Gastroesophageal sphincter (tissue), 4 donors: ENCODE measurements at places on chromosomes 11 and 22.

- peak; percentile 85 for ATAC-seq
Measured at GRCh38 chr11:8018484-8019313, 31.6 kb downstream of the EIF3F start.

DNA sequence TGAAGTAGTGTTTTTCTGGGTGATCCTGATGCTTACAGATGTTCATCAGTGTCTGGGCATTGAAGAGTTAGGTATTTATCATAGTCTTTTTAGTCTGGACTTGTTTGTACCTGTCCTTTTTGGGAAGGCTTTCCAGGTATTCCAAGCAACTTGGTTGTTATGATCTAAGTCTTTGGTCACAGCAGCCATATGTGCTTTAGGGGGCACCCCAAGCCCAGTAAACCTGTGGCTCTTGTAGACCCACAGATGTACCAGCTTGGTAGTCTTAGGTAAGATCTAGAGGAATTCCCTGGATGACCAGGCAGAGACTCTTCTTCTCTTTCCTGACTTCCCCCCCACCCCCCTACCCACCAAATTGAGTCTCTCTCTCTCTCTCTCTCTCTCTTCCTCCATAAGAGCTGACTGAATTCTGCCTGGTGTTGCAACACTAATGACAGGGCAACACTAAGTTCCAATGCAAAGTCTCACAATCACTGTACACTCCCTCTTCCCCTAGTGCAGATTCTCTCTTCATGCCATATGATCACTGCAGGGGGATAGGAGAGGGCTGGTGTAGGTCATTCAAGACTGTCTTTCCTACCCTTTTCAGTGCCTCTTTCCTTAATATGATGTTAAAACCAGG is 24.5 kb upstream of the MMP8 start:
- no peak for ATAC-seq

DNA sequence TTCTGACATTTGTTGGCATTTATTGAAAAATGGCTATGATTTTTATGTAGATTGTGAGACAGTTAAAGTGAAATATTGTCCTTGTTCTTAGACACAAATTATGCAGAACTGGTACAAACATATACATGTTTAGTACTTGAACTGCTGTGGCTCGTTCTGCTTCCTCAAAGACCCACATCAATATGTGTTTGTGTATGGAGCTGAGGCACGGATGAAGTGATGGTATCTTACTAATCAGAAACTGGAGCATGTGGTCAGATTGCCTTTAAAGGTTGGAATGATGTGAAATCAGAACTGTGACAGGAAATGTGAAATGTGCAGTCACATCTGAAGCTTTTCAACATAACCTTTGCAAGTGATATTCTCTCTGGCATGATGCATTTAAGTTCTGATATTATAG is 130.4 kb downstream of the NAV2 start:
- no peak for ATAC-seq

- peak; percentile 32 for ATAC-seq
Measured at GRCh38 chr11:75341612-75342011, 9.8 kb downstream of the ARRB1 start.

- no peak for ATAC-seq
Measured at GRCh38 chr11:81787584-81788049, 946.0 kb downstream of the FAM181B start.

GRCh38 chr11:11089805-11090204 is 232.0 kb upstream of the ZBED5 start:
- ATAC-seq = no peak

DNA sequence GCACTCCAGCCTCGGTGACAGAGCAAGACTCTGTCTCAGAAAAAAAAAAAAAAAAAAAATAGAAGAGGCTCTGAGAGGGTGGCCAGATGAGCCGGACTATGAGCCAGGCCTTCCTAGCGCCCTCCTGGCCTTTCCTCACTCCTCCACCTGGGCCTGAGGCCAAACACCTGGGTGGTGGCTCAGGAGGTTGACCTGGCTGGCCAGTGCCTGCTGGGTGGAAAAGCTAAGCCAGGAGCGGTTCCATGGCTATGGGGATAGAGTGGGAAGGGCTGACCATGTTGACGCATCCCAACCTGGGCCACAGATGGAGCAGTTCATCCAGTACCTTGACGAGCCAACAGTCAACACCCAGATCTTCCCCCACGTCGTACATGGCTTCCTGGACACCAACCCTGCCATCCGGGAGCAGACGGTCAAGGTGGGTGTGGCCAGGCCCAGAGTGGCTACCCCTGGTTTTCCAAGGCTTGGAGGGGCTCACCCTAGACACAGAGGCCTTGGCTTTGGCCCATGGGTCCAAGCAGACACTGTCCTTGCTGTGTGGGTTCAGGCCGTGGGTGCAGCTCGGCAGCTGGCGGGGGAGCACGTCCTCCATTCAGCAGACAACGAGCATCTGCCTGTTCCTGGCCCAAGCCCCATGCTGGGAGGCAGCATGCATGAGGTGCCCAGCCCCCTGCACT is 7.6 kb downstream of the SCYL1 start:
- ATAC-seq = peak; percentile 60

DNA sequence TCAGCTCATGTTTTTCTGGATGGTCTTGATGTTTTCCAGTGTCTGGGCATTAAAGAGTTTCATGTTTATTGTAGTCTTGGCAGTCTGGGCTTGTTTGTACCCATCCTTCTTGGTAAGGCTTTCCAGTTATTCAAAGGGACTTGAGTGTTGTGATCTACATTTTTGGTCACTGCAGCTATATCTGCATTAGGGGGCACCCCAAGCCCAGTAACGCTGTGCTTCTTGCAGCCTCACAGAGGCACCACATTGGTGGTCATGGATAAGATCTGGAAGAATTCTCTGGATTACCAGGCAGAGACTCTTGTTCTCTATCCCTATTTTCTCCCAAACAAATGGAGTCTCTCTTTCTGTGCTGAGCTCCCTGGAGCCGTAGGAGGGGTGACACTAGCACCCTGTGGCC is 451.5 kb upstream of the FAT3 start:
- ATAC-seq = no peak

DNA sequence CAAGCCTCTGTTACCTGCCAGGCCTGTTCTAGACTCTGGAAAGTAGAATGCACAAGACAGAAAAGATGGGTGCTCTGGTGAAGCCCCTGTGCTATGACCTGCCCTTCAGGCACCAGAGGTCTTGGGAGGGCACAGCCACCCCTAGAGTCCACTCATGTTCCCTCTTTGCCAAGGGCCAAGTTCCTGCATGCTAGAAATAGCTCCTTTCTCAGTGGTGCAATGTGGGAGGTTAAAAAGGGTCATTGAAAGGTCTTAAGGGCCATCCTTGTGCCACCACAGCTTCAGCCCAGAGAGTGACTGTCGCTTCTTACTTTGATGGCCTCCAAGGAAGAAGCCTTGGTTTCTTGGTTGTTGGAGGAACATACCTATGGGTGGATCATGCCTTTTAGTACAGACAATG is 84.6 kb upstream of the PARVA start:
- no peak for ATAC-seq

DNA sequence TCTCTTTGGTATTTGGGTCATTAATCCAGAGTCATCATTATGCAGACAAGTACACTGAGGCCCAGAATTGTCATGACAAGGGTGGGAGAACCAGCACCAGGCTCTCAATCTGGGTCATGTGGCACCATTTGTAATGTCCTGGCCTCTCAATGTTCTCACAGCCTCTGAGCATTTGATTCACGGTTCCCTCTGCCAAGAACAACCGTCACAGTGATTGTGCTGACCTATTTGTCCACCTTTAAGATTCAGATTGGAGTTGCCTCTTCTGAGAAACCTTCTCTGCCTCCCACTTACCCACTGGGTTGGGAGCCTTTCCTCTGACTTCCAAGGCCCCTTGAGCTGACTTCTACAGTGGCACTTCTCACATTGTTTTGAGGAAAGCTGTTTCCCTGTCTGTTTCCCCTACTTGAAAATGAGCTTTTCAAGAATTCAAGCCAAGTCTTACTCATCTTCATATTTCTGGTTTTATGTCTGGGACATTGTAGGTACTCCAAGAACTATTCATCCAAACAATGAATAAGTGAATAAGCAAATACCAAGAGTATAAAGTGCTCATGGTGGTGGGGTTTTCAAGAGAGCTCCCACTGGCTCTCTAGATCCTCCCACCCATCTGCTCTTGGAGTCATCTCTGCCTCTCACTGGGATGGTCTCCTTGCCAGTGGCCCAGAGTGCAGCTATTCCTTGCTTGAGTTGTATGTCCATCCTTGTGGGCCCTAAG is 126.4 kb upstream of the E2F8 start:
- peak; percentile 76 for ATAC-seq

GRCh38 chr22:23837911-23838680 is 710 bp downstream of the DERL3 start:
- no peak for ATAC-seq

GRCh38 chr11:117601006-117601708 is 195.9 kb downstream of the DSCAML1 start:
- no peak for ATAC-seq

GRCh38 chr22:29030016-29030617 is 31.5 kb downstream of the C22orf31 start:
- no peak for ATAC-seq

DNA sequence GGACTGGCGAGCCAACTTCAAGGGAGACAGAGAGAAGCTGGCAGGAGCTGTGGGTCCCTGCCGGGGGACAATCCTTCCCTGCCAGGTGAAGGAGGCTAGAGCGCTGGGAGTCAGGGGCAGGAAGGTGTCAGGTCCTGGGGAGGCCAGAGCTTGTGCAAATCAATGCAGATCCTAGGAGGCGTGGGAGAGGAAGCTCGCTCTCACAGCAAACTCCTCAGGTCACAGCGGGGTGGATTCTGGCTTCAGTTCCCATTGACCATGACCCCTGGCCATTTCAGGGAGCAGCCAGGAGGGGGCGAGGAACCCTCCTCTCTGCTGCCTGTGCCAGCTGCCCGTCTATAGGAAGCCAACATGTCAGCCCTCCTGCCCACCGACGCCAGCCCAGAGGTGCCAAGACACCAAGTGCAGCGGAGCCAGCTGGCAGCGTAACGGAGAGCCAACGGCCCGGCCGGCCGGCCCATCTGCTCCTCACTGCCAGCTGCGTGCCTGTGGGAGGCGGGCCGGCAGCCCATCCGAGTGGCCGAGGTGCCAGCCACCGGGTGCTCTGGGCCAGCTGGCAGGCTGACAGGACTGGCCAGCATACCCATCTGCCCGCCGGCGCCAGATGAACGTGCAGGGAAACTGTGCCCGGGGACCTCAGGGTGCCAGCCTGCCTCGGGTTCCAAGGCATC is 374.8 kb downstream of the MIAT start:
- peak; percentile 31 for ATAC-seq

- no peak for ATAC-seq
Measured at GRCh38 chr11:103923451-103923931, 112.9 kb upstream of the DDI1 start.

DNA sequence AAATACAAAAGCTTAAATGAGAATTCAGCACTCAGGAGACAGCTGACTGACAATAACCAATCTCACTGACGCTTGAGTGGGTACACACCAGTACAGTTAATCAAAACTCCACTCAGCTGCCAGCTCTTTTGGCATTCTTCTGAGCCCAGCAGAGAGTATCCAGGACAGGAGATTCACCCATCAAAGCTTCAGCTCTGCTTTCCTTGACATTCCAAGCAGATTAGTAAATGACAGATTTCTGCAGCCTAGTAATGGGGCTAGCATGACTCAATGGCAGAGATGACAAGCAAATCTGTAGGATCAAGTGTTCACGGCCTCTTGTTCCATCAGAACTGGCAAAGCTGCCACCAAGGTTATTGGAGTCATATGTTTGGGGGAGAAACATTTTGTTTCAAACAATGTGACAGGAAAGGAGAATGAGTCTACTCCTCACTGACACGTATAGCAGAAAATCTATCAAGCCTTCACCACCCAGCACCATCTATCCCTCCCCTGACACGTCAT is 420.0 kb downstream of the DYNC2H1 start:
- no peak for ATAC-seq

DNA sequence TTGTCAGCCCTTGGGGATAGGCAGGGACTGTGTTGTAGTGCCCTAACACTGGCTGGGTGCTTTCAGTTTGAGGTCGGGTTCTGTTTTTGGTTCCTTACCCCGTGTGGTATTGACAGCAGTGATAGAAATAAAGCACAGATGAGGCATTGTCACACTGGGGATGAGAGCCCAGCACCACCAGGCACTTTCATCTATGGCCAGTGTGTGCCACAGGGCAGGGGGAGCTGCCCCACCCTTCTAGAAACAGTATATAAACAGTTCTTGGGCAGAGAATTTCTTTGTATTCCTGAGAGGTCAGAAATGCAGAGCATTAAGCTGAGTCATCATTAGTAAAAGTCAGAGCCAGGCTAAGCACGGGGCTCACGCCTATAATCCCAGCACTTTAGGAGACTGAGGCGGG is 23.1 kb upstream of the CDC42EP2 start:
- peak; percentile 51 for ATAC-seq
